ENCODE measurements at places on chromosomes 7 and 10.

DNA sequence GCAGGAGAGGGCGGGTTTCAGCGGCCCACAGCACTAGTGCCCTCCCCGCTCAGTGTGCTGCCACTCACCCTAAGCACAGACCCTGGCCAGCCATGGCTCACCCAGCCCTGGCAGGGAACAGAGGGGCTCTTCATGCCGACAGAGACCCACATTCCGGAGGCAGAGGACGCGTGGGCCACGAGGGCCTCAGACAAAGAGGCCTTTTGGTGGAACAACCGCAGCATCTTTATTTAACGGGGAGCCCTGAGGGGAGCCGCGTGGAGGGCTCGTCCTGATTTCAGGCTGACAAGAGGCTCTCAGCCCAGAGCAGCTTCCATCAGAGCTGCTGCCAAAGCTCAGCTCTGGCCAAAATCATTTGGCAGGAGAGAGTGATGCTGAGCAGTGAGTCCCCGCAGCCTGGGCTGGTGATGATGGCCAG lies 127.8 kb downstream of the SH3PXD2A start:
- DNase-seq: no peak

DNA sequence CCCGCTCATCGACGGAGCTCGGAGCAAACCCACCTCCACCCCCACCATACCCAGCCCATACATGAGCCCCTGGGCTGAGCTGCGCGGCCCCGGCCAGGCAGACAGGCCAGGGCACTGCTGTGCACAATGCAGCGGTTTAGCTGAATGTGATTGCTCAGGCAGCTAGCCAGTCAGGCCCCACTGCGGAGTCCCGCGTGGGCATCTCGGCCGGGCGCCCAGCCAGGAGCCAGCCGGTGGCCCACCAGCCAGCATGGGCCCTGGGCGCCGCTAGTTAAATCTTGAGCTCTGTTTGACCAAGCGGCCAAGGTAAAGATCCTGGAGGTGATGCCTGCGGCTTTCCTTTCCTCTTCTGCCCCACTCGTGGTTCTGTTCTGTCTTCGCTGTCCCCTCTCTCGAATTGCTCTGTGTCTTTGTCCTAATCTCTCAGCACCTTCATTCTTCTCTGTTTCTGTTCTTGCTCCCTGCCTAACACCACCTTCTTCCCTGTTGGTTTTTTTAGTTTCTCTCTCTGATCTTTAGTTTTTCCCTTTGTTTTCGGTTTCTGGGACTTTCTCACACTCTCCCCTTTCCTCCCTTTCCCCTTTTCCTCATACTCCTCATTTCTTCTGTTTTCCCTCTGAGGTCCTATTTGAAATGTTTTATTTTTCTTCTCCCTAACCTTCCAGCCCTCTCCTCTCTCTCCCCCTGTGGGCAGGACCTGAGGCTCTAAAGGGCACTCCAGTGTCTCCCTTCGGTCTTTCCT lies 6.6 kb downstream of the UFSP1 start:
- no peak for DNase-seq

GRCh38 chr10:43524434-43525247 lies 49.8 kb downstream of the ZNF239 start:
- peak; percentile 1 for DNase-seq

GRCh38 chr10:133160826-133161471 lies 930 bp downstream of the KNDC1 start:
- DNase-seq: no peak

- no peak for DNase-seq
These were observed 43.8 kb downstream of the SH2D4B start for GRCh38 chr10:80581469-80581835.

GRCh38 chr10:71576842-71577241 lies 142.7 kb downstream of the C10orf105 start:
- no peak for DNase-seq

- no peak for DNase-seq
These were observed 74.8 kb downstream of the DNAJB6 start for GRCh38 chr7:157411580-157411979.

DNA sequence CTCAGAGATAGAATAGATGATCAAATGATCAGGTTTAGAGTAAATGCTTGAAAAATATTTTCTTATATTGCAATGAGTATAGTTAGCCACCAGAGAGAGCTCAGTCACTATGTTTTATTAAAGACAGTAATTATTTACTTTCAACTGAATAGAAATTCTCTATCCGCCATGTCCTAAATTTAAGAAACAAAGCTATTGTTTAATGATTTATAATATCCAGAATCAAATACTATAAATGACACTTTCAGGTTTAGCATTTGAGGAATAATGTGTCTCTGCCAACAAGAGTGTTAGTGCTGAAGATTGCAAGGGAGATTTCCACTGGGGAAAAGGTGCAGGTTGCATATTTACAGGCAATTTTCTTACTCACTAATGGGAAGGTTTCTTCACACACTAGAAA lies 184.7 kb downstream of the DGKB start:
- DNase-seq: peak; percentile 71

DNA sequence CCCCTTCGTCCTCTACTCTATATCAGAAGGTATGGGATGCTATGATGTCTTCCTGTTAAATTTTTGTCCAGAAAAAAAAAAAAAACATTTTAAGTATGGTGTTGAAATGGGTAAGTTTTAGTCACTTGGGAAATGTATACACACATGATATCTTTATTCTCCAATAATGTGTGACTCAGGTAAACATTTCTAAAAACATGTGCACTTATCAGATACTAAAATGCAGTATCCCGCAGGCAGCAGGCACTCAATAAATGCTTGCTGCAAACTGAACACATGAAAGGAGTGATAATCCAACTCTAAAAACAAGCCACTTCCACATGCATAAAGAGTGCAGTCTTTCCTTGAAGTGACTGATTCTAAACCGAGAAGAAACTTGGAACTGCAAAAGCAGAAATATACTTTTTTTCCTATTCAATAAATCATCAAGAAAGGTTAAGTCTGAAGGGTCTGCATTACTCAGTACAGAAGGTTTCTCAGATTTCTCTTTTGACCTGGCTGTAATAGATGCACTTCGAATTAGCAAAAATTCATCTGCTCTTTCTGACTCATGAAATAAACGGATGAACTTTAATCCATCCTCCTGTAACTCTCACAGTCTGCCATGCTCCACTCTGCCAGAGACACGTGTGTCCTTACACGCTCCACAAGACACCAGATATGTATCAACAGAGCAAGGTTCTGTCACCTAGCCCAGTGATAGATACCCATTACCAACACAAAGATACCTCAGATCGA lies 84.0 kb downstream of the HIPK2 start:
- DNase-seq: no peak

GRCh38 chr10:83076443-83076842 lies 1062.9 kb upstream of the GHITM start:
- DNase-seq: no peak

DNA sequence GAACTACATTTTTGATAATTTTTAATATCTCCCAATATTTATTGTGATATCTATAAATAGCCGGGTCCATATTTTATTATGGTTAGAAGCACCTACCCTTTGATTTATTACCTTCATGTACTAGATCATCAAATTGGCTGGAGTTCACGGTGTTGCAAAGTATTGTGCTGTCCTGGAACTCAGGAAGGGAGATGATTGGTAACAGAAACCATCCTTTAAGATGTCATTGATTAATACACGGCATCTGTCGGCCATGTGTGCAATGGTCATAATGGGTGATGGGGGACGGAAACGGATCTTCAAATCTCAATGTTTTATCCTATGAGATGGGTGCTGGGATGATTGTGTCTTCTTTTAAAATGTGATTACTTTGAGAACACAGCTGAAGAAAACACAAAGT lies 157.0 kb downstream of the NEBL start:
- no peak for DNase-seq

DNA sequence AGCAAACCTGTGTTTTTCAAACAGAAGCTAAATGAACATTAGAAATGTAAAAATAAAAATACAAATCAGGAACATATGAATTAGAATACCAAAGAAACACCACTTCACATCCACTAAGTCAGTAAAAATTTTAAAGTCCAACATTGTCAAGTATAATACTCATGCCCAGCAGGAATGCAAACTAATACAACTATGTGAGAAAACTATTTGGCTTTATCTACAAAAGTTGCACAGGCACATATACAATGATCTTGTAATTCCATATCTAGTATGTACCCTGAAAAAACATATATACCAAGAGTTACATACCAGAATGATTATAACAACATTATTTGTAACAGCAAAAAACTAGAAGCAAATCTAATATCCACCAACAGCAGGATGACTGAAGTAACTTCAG lies 91.1 kb downstream of the RNF32 start:
- peak; percentile 56 for DNase-seq

- no peak for DNase-seq
These were observed 342.7 kb downstream of the CXCL12 start for GRCh38 chr10:44042075-44042770.

DNA sequence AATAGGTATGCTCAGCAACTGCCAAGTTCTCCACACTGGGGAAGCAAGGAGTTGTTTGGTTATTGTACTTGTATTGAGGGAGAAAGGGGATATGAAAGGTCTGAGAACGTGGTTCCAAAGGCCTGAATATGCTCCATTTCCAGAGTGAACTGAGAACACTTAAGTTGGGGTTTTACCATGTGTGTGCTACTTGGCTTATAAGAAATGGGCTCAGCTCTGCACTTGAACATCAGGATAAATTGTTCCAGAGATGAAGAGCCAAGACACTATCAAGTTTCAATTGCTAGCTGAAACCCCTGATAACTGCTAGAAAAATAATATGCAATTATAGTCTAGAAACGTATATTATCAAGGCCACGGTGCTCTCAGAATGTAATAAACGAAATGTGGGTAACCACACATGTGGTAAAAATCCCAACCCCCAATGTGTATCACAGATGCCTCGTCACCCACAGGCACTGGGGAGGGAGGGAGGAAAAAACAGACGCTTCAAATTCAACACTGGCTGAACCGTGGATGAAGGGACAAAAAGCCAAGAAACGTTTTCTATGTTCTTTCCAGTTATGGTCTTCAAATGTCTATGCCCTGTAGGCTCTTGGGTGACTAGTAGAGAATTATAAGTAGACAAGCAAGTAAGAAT lies 16.3 kb downstream of the ELMO1 start:
- no peak for DNase-seq

GRCh38 chr7:98662289-98662688 lies 45.2 kb downstream of the NPTX2 start:
- no peak for DNase-seq

DNA sequence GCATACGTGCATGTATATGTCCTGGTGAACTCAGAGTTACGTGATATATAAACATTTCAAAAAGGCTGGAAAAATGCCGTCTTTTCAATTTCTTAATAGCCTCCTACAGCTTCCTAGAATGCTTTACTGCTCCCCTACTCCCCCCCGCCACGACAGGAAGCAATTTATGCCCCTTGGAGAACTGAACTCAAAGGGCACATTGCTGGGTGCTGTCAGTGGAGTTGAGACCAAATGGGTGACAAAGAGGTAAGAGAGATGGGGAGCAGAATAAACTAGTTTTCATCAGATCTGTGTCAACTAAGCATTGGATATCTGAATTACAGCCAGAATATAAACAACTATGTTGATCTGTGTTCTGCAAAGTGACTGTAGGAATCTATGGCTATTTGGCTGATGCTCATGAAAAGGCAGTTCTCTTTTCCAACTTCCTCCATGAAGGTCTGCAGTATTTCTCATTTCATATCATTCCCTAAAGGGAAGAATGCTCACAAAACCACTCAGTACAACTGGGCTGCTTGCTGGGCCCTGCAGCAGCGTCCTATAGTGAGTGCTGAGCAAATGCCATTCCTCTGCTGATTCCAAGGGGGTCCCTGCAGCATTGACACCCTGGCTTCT lies 171.3 kb upstream of the HPS1 start:
- DNase-seq: no peak

GRCh38 chr10:34999532-34999931 lies 90.6 kb downstream of the CUL2 start:
- no peak for DNase-seq

- no peak for DNase-seq
These were observed 528.7 kb upstream of the DPP6 start for GRCh38 chr7:153523320-153524015.

GRCh38 chr7:158278745-158279320 lies 308.8 kb downstream of the PTPRN2 start:
- DNase-seq: no peak

DNA sequence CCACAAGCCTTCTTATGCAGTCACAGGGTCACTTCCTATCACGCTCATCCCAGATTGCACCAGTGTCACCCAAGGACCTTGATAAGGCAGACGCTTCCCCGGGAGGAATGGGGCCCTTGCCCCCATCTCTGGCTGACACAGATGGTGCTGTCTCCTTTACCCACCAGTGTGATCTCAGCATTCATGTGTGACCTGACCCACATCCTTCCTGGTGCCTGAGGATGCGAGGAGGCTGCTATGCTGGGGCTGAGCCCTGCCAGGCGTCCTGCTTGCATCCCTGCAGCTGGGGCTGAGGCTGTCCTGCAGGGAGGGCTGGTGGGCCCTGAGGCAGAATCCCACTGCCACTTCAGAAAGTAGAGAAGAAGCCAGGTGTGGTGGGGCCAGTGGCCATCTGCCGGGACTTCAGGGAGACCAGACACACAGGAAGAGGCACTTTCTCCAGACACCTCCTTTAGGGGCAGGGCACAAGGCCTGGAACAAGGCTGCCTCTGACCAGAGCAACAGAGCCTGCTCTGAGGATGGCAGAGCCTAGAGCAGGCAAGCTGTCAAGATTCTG lies 35.3 kb downstream of the RASGEF1A start:
- DNase-seq: no peak

- DNase-seq: no peak
These were observed 95.0 kb downstream of the UBE3C start for GRCh38 chr7:157233677-157234076.

- DNase-seq: peak; percentile 29
These were observed 711 bp downstream of the HIP1 start for GRCh38 chr7:75737856-75738603.

GRCh38 chr10:106189292-106189691 lies 975.2 kb downstream of the SORCS1 start:
- peak; percentile 38 for DNase-seq

- DNase-seq: peak; percentile 61
These were observed 50.5 kb upstream of the COBL start for GRCh38 chr7:51366930-51367613.
